ENCODE measurements at places on chromosomes 7 and 10. TPM values are rescaled to one million over a fixed set of nuclear protein-coding genes. Genes with fewer than 3 reads are reported as not detected.

DNA sequence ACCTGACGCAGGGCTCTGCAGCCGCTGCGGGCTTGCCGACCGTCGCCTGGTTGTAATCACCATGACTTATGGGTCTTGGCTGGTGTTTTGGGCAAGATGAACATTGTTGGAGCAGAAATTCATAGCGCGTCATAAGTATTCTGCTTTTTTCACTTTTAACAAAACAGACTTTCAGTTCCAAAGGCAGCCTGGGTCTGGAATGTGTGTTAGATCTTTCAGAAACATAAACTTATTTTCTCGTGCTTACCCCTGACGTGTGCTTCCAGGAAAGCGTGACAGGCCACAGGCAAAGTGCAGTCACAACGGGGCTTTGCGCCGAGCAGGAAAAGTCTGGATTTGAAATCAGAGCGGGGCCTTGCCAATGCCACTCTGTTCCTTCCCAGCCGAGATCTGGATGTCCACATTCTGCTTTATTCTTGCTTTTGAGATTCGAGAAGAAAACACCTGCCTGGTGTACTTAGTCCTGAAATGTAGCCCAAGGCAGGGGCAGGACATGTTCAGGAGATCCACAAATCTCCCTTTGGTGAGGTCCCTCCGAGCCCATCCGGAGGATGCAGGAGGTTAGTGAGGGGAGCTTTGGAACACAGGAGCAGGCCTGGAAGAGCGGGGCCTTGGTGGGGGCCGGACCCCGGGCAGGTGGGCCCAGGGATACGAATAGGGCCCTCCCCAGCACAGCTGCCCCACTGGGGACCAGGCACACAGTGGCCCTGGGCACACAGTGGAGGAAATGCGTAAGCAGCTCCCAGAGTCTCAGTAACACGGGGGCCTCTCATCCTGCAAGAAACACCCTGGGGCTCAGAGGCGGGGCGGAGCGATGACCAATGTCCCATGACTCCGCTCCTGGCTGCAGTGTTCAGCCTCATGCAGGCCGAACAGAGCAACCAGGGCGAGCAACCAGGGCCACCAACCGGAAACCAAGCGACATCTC is 49.5 kb upstream of the EBF3 start:
- peak; percentile 58 for DNase-seq

DNA sequence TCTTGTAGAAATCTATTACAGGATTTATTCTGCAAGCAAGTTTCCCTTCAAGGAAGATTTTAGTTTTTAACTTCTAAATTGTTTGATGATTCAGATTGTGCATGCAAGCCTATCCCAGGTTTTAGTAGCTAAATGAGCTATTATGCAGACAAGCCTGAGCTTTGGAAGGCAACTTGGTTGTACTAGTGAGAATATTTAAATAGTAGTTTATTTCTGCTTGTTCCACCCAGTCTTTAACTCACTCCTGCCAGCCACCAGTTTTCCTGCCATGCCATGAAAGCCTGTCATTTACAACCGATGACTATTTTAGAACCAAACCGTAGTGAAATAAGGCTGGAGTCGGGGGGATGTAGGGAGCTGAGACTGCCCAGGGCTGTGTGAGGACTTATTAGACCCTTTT is 324.6 kb upstream of the FZD1 start:
- DNase-seq, result no peak

DNA sequence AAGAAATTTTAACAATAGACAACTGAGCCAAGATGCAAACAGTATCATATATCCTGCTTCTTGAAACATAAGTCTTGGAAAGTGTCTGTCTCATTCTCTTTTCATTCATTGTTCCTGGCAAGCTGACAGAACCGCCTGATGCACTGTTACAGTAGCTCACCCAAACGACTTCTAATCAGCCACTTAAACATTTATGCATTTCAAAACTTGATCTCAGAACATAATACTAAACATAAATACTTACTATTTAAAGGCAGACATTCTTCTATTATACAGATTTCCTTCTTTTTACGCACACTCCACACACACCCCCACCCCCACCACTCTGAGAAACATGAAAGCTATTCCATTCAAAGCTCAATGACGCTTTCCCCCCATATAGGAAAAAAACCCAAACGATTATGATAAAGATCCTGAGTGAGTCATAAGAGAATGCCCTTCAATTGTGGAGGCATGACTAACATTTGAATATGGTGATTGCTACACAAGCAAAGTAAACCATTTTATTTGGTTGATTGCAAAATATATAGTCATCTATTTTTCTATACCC is 30.5 kb downstream of the SHTN1 start:
- DNase-seq, result peak; percentile 90

DNA sequence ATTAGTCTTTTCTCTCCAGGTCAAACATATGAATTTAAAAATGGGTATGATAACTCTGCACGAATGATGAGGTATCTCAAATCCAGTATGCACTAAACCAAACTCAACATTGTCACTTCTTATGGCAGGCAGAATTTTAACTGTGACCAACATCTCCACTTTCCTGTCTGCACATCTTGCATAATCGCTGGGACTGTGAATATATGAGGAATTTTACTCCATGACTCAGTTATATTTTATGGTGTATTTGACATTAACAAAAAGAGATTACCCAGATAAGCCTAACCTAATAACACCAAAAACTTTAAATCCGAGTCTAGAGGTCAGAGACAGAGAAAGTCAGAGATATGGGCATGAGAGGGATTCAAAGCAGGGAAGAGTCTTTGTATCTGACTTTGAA is 454.5 kb upstream of the SEMA3D start:
- peak; percentile 2 for DNase-seq

GRCh38 chr7:78350391-78350790 is 551.8 kb downstream of the PHTF2 start:
- no peak for DNase-seq

GRCh38 chr7:77416621-77417371 is 647 bp upstream of the GSAP start:
- no peak for DNase-seq

- peak; percentile 16 for DNase-seq
These were observed 176.2 kb downstream of the PTEN start for GRCh38 chr10:88039496-88040200.

DNA sequence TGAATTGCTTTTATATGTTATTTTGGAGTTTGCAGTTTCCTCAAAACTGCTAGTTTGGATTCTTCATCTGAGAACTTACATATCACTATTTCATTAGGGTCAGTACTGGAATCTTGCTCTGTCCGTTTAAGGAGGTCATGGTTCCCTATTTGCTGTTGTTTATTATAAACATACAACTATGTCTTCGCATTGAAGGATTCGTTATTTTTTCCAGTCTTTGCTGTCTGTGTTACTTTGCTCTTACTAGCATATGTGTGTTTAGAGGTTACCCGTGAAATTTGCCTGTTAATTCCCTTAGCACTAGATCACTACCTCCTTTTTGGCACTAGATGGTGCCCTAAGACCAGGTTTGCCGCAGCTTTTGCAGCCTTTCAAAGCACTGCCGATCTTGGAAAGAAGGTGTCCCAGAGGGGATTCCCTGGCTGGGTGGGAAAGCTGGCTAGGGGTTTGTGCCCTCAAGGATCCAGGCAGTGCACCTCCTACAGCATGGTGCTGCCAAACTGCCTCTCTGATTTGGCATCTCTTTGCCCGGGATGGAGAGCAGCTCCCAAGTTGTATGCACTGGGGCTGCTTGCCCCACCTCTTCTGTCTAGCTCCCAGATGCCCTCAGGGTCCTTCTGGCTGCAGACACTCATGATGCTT is 103.1 kb upstream of the APBB1IP start:
- peak; percentile 36 for DNase-seq

DNA sequence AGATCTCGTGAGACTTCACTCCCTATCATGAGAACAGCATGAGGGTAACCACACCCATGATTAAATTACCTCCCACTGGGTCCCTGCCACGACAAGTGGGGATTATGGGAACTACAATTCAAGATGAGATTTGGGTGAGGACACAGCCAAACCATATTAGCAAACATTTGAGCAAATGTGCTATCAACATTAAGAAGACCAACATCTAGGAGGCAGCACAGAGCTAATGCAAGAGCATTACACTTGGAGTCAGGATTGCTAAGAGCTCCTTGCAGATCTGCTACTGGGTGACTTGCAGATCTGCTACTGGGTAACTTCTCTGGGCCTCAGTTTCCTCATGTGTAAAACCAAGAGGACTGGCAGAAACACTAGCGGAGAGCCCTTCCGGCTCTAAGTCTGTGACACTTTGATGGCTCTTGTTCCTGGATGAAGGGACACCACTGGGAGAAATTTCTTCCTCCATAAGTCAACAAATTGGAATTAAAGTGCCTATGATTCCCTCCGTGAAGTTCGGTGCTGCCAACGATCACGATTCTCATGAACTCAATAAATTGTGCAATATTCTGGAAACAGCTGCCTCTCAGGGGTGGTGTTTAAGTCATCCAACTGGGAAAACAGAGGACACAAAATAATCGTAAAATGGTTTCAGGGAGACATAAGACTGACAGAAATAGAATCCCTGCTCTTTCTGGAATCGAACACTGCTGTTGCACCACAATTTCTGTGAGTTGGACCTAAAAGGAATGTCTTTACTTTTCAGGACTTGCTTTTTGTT is 115.8 kb upstream of the ITGB1 start:
- DNase-seq, result no peak

GRCh38 chr7:101729241-101729883 is 88.1 kb upstream of the CUX1 start:
- DNase-seq, result no peak

DNA sequence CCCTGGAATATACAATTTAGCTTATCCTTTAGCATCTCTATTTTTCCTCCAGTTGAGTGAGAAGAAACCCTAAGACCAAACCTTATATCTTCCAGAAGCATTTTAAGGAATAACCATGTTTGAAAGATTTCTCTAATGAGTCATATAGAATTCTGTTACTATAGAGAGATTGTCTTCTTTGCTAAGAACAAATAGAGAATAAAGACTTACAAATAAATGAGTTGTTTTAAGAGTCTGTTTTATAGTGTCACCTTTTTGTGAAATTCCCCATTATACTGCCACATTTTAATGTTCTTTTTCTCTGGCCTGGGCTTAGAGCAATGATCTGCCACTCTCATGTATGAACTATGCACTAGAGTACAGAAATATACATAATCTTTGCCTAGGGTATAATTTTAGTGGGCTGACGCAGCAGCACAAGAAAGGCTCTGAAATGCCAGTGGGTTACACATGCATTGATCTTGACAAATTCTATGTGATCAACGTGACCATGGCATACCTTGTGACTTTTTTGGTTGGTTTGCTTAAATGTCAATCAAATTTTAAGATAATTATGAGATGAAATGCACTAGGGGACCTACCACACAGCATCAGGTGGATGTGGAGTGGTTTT is 145.1 kb upstream of the MKLN1 start:
- DNase-seq, result no peak

DNA sequence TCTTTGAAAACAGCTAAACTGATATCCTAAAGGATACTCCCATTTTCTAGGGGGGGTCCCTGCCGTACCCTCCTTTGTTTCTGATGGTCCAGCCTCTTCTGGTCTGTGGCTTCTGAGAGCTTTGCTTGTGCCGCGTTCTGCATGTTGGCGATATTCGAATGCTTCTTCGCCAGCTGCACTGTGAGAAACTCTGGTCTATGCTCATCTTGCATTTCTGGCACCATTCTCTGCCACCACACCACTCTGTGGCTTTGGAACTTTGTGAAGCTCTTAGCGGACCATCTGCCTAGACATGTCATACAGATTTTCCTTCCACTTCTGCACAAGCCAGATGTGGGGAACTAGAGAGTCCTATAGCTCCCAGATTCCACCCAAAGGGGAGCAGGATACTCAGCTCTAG is 197.2 kb downstream of the REEP3 start:
- DNase-seq, result no peak

- DNase-seq, result no peak
These were observed 268.4 kb upstream of the NPVF start for GRCh38 chr7:25496476-25497368.

- DNase-seq, result no peak
These were observed 20.8 kb downstream of the KIFBP start for GRCh38 chr10:69009360-69009759.

DNA sequence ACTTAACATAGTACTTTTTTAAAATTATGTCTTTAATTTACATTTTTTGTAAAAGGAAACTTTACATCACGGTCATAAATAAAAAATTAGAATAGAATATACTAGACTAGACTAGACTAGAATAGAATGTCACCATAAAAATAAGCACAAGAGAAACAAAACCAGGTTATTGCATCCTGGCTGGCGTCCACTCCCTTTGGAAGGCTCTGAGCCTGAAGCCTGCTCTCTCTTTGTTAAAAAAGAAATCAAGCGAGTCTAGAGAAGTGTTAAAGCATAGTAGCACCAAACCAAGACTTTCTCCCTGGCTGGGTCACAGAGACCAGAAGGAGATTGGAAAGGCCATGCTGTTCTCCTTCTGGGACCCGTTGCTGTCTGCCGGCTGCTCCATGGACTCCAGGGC is 104.6 kb downstream of the C10orf105 start:
- no peak for DNase-seq

DNA sequence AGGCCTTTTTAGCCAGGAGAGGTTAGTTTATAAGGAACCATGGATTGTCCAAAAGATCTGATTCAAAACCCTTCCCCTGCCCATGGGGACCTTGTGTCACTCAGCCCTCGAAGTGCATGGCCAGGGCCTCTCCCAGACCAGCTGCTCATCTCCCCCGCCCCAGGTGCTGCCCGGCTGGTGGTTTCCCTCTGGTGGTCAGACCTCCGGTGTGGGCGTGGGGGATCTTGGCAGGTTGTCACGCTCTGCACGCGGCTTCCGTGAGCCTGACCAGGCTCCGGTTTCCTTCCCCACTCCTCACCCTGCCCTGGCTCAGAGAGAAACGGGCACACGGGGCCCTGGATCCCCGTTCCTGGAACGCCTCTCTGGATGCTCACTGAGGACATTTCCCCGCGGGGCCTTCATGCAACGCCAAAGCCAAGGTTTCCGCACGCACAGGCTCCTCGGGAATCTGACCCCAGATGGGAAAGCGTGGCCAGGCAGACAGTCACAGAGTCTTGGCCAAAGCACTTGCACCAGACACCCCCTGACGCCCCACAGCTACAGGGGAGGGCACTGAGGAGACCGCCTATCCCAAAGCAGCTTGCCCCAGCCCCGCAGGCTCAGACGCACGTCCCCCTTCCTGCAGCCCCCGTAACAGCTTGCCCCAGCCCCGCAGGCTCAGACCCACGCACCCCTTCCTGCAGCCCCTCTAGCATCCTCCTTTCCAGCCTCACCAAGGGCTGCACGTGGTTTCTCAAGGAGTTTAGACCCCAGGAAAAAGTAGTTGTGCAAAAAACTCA is 7.8 kb upstream of the DIP2C start:
- DNase-seq, result no peak

DNA sequence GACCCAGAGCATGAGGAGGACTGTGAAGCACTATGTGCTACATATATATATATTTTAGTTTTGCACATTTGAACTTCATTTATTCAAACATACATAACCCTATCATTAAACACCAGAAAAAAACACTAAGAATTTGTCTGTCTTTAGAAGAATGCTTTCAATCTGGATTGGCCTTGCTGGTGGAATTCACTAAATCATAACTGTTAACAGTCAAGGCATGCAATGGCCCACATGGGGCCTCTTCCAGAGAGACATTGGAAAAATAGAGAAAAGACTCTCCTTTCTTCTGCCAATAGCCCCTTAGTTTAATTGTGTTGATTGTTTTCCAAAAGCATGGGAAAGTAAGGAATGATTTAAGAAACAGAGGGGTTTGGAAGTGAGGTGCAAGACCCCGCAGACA is 77.9 kb downstream of the MRPL32 start:
- DNase-seq, result no peak

MLXIPL gene
- total RNA-seq, result not detected

INPP5A gene
- 59.5 TPM for total RNA-seq

DPP6 gene
- not detected for total RNA-seq

ADAM12 gene
- 6.5 TPM for total RNA-seq

CNPY1 gene
- not detected for total RNA-seq

OR13A1 gene
- not detected for total RNA-seq

SPDYE5 gene
- not detected for total RNA-seq

GPRIN2 gene
- total RNA-seq, result not detected

PRPS1L1 gene
- total RNA-seq, result not detected

UBE2H gene
- 103 TPM for total RNA-seq

PMPCB gene
- total RNA-seq, result 51.7 TPM

Data from HFFc6 (cell line).